ENCODE measurements at places on chromosomes 4 and X. TPM values are rescaled to one million over a fixed set of nuclear protein-coding genes. Genes with fewer than 3 reads are reported as not detected.

GRCh38 chrX:1529328-1529727, 7.7 kb downstream of the P2RY8 start:
- no peak for DNase-seq

GRCh38 chrX:135330706-135331105, 21.4 kb downstream of the ETDC start:
- no peak for DNase-seq

GRCh38 chrX:136643243-136643642, 4.7 kb upstream of the CD40LG start:
- DNase-seq, result no peak

DNA sequence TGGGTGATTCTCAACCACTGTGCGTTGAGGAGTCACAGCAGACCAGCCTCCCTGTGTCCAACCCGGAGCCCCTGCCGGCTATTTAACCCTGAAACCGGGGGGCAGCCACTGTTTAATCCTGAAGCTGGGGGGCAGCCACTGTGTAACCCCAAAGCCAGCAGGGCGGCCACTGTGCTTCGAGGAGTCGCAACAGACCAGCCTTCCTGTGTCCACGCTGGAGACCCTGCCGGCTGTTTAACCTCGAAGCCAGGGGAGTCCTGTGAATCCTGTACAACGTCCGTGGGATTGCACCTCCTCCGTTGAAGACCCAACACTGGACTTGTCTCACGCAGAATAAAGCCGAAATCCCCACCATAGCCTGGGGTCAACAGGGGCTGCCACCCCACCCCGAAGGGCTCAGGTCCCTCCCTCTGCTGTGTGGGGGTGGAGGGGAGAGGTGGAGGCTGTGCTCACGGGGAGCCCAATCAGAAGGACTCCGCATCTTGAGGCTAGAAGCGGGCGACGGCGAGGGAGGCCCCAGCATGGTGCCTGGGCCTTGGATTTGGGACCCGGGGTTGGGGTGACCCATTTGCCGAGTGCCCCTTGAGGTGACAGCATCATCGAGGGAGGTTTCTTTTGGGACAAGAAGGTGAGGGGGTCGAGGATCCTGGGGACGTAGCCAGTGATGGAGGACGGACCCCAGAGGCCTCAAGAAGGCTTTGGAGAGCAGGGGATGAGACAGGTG, 94.9 kb downstream of the ADRA2C start:
- DNase-seq, result no peak

Gene MAGEA11
- total RNA-seq, result not detected

Measured in adrenal gland (tissue), 19 donors.